ENCODE measurements at places on chromosomes 11 and 22.

DNA sequence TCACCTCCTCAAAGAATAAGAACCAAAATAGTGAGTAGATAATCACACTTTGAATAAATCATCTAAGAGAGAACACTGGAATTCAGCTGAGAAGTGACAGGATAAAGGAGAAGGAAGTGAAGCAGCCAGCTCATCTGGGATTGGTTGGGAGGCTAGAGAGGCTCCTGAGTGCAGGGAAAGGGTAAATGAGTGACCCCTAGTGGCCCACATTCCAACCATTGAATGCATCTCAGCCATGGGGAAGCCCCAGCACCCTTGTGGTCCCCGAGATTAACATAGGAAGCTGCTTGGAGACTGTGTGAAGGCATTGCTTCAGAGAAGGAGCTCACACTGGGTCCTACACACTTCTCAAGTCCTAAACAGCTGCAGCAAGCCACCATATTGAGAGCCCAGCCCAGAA is 82.3 kb downstream of the JRKL start:
- DNase-seq: no peak

- DNase-seq: no peak
Observed at GRCh38 chr11:90220391-90220790, 2.5 kb downstream of the CHORDC1 start.

DNA sequence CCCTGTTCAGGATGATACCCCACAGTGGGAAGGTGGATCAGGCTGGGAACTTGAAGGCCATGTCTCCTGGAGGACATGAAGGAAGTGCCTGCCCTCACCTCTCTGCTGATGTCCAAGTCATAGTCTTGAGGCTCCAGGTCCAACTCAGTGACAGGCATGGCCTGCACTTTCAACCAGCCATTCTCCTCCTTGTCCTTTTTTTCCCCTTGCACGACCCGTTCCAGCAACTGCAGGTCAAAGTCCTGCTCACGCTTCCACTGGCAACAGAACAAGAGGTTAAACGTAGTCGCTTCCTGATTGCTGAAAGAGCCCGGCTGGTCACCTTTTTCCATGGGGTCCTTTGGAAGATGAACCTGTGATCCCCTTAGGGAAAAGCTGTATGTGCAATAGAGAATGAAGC is 47.7 kb downstream of the C11orf58 start:
- DNase-seq: no peak

DNA sequence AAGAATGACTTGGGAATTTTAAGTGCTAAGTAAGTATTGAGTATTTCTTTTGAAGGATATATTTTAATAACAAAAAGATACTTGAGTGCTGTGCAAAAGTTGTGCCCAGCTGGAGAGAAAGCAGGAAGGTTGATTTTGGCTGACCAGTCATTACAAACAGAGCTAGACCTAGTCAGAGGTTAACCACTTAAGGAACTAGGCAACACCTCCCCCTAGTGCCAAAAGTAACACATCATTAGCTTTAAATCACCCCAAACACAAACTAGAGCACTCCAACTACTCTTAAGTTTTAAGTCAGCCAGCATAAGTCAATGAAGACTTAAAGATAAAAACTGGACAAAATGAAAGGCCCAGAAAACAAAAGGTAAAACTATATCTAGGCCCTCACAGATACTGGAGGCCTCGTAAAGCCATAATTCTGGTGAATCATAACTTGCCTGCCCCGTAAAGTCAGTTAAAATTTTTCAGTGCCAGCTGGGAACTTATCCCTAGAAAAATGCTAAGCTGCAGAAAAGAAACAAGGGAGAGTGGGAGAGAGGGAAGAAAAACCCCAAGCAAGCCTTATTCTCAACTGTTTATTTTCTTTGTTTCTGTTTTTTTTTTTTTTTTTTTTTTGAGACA is 4.6 kb downstream of the TMEM9B start:
- peak; percentile 61 for DNase-seq

DNA sequence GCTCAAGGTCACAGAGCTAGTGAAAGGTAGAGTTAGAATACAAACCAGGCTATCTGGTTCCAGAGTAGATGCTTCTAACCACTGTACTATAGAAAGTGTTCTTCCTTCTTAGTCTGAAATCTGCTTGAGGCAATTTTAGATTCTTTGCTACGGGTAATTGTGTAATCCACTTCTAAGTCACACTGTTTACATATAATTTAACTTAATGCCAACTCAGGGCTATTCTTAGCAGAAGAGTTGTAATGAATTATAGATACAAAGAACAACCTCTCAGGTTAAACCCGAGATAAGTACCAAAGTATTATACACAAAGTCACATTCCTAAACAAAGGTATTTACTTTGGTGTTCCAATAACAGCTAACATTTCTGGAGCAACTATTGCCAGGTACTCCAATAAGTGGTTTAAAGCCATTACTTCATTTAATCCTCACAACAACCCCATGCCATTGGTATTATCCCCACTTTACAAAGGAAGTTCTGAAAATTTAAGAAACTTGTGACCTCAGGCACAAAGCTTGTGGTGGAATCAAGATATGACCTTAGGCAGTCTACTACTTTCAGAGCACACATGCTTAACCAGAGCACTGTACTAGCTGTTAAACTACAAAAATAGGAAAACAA is 31.1 kb upstream of the DDI1 start:
- DNase-seq: no peak
